EH (cell line): ENCODE measurements at places on chromosomes 3 and 15.

GRCh38 chr15:75732809-75733451 is 20.3 kb upstream of the CSPG4 start:
- peak; percentile 76 for DNase-seq

DNA sequence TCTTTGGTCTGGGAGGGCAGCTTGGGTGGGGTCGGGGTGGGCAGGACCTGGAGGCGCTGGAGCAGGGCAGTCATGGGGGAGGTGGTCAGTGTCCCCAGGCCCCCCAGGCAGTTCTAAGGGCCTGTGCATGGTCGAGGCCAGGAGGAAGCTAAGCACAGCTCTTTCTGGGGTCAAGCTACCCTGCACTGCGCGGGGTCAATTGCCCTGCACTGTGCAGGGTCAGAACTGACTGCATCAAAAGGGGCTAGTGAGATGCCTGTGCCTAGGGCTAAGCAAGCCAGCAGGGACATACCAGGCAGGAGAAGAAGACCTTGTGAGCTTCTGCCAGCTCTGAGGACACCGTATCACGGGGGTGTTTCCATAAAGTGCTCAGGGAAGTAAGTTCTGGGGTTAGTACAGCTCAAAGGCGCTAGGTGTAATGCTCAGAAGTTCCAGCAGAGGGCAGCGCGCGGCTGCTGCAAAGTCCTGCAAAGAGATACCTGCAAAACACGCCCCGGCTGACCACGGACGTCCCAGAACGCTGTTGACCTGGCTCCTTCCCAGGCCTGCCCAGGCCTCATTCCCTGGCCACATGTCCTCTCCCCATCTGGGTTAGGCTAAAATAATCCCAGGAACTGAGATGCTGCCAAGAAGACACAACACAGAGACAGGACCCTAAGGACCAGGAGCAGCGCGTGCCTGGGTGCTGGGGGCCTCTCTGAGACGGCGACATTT is 18.8 kb upstream of the IQSEC1 start:
- peak; percentile 64 for DNase-seq

- DNase-seq, result no peak
These were observed 15.9 kb upstream of the TMEM87A start for GRCh38 chr15:42289166-42289565.

DNA sequence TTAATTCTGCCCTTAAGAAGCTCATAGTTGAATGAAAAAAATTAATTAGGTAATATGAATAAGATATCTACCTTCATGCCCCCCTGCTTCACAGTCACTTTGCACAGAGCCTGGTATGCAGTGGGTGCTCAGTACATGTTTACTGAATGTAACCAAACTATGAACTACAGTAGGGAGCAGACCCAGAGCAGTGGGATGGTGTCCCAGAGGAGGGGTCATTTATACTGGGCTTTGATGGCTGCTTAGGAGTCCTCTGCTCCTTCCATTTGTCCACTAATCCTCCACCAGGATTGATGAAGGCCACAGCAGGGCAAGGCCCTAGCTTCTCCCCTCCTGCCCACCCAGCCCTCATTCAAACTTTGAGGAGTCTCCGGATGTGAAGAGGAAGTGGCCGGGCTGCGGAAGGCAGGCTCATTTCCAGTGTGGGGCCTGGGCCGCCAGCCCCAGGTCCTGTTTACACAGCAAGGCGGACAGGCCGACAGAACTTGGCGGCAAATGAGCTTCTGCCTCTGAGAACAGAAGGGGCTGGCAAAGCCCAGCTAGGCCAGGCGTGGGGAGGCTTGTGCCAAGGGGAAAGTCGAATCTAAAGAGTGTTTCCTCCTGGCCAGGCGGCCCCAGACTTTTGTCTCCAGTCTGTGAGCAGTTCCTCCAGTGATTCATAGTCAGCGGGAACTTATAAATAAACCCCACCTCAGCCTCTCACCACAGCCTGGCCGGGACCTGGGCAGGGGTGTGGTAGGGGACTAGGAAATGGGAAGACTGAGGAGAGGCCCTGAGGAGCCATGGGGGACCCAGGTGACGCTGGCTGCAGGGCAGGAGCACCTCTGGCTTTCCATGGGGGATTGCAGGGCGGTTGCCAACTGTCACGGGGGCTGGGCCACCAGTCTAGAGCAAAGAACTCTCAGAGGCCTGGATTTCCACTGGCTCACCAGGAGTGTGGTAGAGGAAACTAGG is 51.6 kb upstream of the LCTL start:
- DNase-seq, result peak; percentile 75

- DNase-seq, result peak; percentile 69
These were observed 10.9 kb downstream of the RTP1 start for GRCh38 chr3:187208159-187208558.

GRCh38 chr3:135891121-135891520 is 74.4 kb upstream of the PPP2R3A start:
- peak; percentile 16 for DNase-seq

DNA sequence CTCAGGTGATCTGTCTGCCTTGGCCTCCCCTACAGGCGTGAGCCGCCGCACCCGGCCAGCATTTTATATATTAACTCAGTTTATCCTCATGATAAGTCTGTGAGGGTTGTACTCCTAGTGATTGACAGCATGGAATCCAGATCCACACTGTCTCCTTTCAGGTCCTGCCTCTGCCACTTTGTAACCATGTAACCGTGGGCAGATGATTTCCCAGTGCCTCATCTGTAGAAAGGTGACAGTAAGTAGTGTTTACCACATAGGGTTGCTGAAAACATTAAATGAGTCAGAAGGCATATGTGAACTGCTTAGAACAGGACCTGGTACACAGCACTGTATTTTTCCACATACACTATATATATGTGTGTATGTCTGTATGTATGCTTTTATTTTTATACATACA is 2.4 kb downstream of the FYTTD1 start:
- DNase-seq, result no peak

DNA sequence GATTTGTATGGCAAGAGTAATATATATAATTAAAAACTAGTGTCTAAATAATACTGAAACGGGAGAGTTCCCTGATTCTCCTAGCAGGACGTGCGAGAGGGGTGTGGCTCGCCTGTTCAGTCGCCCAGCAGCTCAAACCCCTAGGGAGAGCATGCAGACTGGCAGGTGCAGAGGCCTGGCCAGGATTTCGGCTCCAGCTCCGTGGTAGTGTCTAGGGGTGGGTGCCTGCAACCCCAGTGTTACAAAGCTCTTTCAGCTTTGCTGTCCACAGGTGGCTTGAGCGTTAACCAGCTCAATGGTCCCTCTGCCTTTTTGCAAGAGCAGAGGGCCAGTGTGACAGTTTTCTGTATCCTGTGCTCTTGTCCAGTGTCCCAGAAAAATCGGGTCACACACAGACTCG is 226.6 kb downstream of the ALCAM start:
- DNase-seq, result no peak

DNA sequence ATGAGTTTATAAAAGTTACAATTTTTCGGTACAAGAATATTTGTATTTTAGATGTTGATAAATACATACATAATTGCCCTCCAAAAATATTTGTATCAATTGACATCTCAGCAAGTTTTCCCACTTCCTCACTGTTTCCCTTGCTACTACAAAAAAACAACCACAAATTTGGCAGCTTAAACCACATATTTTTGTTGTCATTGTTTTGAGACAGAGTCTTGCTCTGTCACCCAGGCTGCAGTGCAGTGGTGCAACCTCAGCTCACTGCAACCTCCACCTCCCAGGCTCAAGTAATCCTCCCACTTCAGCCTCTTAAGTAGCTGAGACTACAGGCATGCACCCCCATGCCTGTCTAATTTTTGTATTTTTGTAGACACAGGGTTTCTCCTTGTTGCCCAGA is 162.8 kb upstream of the RARB start:
- DNase-seq, result no peak

GRCh38 chr15:24956111-24956838 is 1.5 kb downstream of the SNRPN start:
- peak; percentile 67 for DNase-seq

- peak; percentile 43 for DNase-seq
These were observed 34.1 kb downstream of the AKAP13 start for GRCh38 chr15:85414495-85414894.

DNA sequence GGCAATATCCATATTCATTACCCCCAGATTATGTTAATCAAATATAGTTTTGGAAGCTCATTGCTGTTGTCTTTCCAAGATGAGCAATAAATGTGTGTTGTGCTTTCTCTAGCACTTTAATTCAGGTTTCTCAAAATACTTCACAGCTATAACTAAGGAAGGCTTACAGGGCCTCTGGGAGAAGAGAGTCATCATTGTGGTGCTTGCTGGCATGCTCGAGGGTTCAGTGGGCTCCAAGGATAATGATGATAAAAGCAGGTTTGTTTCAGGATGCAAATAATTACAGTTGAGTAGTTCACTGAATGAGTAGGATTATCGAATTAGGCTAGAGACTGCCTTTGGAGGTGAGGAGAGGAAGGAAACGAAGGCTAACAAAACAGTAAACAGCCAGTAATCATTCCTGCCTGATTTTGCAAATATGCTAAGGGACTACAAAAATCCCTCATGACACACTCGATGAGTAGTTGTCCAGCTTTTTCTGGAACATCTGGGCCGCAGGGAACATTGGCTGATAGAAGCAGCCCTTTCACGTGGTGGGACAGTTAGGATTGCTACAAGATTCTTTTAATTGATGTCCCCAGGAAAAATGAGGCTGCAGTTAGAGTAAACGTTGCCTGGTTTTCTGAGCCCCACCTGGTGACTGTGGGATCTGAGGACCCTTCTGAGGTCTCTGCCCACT is 54.1 kb downstream of the SLC7A14 start:
- DNase-seq, result no peak

DNA sequence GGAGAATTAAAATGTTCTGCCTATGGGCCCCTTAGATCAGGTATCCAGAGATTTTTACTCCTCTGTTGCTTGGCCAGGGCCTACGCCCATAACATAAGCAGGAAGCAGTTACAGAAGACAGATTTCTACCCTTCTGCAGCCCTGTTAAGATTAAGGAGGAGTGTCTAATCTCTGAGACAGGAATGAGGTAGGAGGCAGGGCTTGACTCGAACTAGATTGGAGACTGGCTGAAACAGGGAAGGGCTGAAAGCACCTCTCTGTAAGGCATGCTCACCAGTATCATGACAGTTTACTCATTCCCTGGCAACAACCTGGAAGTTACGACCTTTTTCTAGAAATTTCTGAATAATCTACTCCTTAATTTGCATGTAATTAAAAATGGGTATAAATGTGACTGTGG is 16.7 kb downstream of the PLA2G4D start:
- DNase-seq, result no peak

GRCh38 chr3:73614419-73614818 is 10.3 kb downstream of the PDZRN3 start:
- peak; percentile 77 for DNase-seq

- peak; percentile 18 for DNase-seq
These were observed 73.8 kb downstream of the MINAR1 start for GRCh38 chr15:79505956-79506355.

DNA sequence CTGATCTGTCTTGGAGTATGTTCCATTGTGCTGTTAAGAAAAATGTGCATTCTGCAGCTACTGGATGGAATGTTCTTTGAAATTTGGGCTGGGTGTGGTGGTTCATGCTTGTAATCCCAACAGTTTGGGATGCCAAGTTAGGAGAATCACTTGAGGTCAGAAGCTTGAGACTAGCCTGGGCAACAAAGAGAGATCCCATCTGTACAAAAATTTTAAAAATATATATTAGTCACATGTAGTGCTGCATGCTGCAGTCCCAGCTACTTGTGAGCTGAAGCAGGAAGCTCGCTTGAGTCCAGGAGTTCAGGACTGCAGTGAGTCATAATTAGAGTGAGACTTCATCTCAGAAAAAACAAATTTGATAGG is 62.8 kb upstream of the PLSCR4 start:
- peak; percentile 90 for DNase-seq

DNA sequence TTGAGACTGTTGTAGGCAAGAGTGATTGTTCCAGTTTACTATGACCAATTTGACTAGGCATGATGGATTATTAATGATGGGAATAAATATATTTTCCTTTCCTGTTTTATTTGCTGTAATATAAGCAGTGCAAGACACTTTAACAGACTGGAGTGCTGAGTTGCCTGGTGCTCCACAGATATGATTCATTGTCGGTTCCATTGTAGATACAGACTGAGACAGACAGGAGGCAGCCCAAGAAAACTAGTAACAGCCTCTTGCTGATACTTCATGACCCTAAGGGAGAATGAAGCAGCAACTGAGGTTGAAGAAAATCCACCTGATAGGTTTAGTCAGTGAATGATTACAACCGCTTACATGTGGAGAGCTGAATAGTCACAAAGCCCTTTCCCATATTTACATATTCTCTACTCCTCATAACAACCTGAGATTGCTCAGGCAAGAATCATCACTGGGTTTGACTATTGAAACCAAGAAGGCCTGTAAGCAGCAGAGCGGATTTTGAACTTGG is 235.1 kb upstream of the TPRG1 start:
- DNase-seq, result no peak

DNA sequence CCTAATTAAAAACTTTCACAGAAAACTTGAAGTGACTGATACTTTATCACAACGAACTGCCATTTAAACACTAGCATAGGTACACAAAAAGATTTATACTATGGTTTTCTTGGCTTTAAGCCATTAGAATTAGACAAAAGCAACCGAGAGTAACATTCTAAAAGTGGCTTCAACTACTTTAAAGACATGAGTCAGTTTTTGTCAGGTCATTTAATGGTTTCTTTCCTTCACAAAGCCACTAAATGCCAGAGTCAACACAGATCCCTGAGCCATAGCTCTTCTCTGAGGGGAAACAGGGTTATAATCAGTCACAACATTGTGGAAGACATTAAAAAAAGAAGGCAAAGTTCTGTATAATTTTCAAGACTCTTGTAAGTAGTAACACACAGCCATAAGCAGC is 54.6 kb downstream of the CAPN3 start:
- peak; percentile 57 for DNase-seq

DNA sequence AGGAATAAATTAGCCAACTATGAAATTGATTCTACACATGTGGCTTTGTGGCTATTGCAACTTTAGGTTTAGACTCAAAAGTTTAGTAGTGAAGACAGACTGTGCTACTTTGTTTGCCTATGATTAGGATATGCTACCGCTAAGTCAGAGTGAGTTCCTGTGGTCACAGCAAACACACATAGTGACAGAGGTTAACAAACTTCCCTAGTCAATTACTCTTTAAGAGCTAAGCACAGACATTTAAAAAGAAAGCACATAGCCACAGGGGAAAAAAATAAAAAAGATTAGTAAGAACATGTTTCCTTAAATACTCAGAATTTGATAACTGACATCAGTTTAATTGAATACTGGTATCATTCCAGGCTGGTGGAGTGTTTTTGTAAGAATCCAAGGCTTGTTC is 207.1 kb downstream of the GBE1 start:
- peak; percentile 94 for DNase-seq

GRCh38 chr15:101353240-101353639 is 58.2 kb upstream of the SNRPA1 start:
- DNase-seq, result no peak

- no peak for DNase-seq
These were observed 456.2 kb upstream of the THBS1 start for GRCh38 chr15:39124553-39125171.

DNA sequence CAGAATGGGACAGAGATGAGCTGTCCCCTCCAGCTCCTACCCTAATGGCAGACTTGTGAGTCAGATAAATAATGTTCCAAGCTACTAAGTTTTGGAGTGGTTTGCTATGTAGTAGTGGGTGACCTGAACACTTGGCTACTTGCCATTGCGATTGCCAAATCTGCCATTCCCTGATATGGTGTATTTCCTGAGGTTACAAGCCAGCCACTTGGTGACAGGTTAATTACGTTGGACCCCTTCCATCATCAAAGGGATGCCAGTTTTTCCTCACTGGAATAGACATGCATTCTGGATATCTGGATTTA is 33.6 kb downstream of the MORF4L1 start:
- DNase-seq, result peak; percentile 93

GRCh38 chr3:43490640-43491185 is 131.1 kb downstream of the ANO10 start:
- DNase-seq, result no peak

- no peak for DNase-seq
These were observed 156.9 kb downstream of the MEGF11 start for GRCh38 chr15:66096688-66097058.
